ENCODE measurements at places on chromosomes 2 and 18. TPM values are rescaled to one million over a fixed set of nuclear protein-coding genes. Genes with fewer than 3 reads are reported as not detected.
A peak's percentile ranks its signal among the peaks of the same experiment; 100 is the strongest.

- DNase-seq: no peak
Observed at GRCh38 chr2:223005496-223005895, 46.5 kb upstream of the KCNE4 start.

DNA sequence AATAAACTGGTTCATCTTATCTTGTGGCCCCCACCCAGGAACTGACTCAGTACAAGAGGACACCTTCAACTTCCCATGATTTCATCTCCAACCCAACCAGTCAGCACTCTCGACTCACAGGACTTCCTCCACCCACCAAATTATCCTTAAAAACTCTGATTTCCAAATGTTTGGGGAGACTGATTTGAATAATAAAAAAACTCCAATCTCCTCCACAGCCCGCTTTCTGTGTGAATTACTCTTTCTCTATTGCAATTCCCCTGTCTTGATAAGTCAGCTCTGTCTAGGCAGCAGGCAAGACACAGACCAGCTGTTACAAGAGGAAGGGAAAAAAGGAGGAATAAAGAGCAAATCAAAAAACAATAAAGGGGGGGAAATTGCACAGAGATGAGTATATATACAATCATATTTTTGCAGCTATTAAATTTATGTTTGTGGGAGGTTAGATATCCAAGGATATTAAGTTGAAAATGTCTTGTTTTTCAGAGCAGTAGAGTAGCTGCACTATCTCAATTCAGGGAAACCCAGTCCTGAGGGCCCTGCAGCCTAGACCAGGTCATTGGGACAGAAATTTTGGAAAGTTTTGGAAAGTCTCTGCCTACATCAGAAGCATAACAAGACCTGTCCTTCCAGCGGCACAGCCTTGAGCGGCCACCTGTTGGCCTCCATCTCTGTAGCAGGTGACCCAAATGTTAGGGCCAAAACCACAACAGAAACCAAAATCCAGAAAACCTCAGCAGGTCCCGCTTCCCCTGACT is 32.8 kb upstream of the SIGLEC15 start:
- DNase-seq: no peak

DNA sequence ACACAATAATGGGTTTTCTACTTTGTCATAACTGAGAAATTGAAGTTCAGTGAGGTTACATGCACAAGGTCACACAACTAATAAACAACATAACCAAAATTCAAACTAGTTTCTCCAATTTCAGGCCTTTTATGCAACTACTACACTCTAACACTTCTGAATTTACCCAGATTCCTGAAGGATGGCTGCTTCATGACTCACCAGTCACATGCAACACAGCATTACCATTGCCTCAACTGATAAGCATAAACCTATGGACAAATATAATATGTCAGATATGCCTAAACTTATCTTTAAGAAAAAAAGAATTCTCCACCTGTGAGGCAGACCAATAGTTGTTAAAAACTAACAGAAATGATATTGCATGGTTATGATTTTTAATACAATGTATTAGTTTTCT is 586.5 kb upstream of the SLC8A1 start:
- no peak for DNase-seq

GRCh38 chr2:8636721-8637636 is 44.9 kb upstream of the ID2 start:
- DNase-seq: no peak

DNA sequence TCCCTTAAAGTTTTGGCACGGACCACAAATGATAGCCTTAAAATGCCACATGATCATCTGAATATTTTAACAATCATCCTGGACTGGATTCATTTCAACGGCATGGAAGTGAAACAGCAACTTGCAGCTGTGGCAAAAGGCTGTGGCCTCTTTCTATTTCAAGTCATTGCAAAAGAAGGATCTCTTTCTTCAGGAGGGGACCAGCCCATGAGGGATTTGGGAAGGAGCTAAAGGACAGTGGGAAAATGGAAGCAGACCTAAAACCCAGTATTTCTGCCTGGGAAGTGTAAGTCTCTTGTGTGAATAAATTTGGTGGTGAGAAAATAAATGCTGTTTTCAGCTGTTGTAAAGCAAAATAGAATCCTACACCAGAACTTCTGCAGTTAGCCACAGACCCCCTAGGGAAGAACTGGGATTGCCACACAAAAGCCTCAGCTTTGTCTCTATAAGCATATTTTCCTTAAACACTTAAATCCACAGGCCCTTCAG is 107.3 kb upstream of the ZFP36L2 start:
- DNase-seq: no peak

The LYPD6 gene
- 8.9 TPM for total RNA-seq

DNA sequence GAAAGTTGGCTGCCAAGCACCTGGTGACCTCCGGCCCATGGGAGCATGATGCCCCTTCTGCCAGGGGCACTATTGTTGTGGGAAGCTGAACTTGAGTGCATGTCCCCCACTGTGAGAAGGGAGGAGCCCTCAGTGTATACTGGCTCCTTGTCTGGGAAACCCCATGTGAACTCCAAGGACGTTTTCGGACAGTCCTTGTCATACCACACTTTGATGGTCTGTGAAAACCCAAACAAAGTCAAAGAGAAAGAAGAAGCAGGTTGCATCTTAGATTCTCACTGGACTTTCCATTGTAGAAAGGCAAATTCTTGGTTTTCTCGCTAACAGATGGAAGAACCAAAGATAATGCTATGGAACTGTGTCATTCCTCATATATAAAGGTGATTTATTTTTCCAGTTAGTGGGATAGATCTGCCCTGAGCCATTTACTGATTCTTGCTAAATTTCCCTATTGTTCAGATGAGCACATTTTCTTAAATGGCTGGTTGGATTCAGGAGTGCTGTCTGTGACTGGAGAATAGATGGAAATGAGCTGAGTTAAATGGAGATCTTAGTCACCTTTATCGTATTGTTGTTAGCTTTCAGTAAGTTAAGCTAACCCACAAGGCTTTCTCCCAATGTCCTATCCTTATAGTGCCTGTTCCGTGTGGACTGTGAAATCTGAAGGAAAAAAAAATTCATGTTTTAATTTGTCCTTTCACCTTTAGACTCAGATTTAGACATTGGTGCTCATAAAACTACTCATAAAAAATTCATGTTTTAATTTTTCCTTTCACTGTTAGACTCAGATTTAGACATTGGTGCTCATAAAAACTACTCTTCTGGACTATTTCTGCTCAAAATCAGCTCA is 166.6 kb downstream of the ACTR3 start:
- no peak for DNase-seq

DNA sequence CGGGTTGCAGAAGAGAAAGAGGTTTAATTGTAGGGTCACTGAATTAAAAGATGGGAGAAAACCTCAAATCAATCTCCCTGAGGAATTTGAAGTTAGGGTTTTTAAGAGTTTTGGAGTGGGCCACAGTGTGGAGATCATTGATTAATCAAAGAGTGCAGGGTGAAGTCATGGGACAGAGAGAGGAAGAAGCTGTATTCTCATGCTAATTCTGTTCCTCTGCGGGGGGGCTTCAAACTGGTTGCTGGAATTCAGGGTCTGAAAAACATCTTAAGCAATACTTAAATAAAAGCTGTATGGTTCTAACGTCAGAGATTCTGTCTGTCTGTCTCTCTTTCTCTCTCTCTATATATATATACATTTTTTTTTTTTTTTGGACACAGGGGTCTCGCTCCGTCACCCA is 169.8 kb upstream of the SPATS2L start:
- peak; percentile 70 for DNase-seq
